ENCODE measurements at places on chromosomes 11 and 22.

GRCh38 chr11:99687320-99687719, 666.6 kb downstream of the CNTN5 start:
- DNase-seq = no peak

GRCh38 chr22:45194686-45195085, 31.0 kb downstream of the NUP50 start:
- no peak for DNase-seq

GRCh38 chr11:79185351-79185750, 255.5 kb downstream of the TENM4 start:
- no peak for DNase-seq

- no peak for DNase-seq
Observed at GRCh38 chr22:31742115-31742514, 7.8 kb downstream of the PRR14L start.

GRCh38 chr11:45368697-45369096, 82.6 kb upstream of the SYT13 start:
- no peak for DNase-seq

DNA sequence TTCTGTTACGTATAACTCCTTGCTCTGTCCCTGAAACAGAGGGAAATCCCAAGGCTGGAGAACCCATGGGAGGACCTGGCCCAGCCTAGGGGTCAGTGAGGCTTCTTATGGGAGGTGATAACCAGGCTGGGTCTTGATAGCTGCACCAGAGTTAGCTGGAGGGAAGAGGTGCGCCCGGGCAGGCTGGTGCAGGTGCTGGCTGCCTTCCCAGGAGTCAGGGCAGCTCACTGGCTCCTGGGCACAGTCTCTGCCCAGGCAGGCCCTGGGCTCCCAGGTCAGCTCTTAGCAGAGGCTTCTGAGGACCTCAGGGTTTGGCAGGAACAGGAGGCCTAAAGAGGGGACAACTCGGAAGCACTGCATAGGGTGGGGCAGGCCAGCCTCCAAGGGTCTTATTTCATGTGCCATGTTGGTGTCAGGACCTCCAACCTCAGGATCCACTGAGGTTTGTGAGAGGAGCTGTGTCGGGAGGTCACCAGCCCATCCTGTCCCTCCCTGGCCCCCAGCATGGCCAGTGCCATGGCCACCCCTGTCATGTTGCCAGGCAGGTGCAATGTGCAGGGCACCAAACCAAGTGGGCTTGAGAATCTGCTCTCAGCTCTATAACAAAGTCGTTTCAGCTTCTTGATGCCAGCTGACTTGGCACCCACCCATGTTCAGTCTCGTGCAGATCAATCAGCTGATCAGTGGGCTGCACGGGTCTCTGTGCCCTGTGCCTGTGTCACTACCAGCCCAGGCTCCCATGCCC, 20.5 kb upstream of the CELSR1 start:
- no peak for DNase-seq

DNA sequence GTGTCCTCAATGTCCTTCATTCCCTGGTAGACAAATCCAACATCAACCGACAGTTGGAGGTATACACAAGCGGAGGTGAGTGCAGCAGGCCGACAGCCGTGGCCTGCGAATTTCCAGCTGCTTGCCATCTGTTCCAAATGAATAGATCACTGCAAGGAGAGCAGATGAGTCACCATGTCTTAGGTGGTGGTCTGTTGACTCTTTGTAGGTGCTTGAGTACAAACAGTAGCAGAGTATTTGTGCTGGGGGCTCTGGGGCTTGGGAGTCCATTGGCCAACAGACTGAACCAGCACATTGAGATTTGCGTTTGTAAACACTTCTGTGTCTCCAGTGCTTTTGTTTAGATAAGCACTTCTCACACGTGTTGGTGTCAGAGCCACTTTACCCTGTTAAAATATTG, 21.1 kb downstream of the EIF3L start:
- DNase-seq = no peak

- no peak for DNase-seq
Observed at GRCh38 chr11:32030875-32031503, 59.9 kb upstream of the RCN1 start.

GRCh38 chr11:67252831-67253239, 13.4 kb upstream of the GRK2 start:
- DNase-seq = no peak

DNA sequence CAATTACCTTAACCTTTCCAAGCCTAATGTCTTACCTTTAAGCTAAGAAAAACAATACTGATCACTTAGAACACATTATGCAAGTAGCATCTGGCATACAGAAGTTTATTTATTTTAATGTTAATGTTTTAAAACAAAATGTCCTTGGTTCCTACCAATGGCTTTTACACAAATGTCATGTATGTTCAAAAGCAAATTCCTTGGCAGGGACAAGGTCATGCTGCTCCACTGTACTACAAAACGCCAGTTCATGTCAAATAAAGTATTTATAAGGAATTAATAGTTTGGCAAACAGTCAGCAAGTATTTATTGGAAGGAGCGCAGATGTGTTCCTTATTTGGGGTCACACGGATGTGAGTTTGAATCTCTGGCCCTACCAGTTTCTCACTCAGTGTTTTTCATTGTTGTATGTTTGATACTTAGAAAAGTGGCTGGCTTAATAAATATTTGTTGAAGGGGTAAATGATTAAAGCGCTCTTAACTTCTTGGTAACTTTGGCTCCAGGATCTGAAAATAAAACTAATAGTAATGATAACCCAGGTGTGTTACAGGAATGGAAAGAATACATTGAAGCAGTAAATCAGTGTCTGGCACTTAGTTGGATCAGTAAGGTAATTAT, 18.6 kb downstream of the DDI1 start:
- DNase-seq = no peak

DNA sequence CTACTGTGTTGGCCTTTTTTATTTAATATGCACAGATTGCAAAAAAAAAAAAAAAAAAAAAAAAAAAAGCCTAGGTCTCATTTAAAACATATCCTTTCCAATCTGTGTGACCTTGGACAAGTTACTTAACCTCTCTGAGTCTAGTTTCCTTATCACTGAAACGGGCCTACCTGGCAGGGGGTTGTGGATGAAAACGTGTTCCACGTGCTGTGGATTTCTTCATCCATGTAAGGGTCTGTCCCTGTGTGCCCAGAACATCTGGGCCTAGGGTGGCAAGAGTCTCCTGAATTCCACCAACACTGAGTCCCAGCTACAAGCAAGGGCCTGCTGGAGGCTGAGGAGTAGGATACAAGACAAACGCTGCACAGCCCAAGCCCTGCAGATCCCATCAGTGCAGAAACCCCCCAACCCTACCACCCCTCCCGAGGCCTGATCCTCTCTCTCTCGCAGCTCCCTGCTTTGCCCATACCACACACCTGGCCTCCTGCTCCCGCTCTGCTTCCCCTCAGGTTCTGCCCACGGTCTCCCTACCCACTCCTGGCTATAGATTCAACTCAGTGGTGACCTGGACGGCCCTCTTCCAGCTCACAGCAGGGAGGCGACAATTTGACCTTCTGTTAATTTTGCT, 4.7 kb upstream of the GNAZ start:
- no peak for DNase-seq

DNA sequence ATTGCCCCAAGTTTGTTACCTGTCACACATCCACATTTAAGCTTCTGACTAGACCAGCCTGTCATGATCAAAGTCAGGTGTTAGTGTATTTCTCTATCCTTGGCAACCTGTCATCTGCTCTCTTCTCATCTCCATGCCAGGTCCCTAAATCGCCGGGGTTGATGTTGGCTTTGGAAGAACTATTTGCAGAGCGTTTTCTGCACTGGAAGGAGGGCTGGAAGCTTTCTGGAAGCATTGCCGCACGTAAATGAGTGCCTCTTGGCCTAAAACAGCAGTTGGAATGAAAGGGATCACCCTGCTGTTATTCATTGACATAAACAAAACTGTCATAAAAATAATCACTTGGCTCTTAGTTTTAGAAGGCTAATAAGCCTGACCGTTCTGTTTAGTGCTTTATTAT, 1.4 kb downstream of the TTC12 start:
- DNase-seq = no peak

- DNase-seq = no peak
Observed at GRCh38 chr22:23103199-23103954, 33.1 kb downstream of the GNAZ start.

GRCh38 chr11:69922015-69922595, 102.9 kb upstream of the FGF3 start:
- no peak for DNase-seq

Data from stimulated activated CD4-positive, alpha-beta T cell treated with anti-CD3 and anti-CD28 coated beads, Interleukin-4, amount 100 ng/mL, for 1 hour (primary cell).